ENCODE measurements at places on chromosomes 7 and 10.
A peak's percentile ranks its signal among the peaks of the same experiment; 100 is the strongest.

DNA sequence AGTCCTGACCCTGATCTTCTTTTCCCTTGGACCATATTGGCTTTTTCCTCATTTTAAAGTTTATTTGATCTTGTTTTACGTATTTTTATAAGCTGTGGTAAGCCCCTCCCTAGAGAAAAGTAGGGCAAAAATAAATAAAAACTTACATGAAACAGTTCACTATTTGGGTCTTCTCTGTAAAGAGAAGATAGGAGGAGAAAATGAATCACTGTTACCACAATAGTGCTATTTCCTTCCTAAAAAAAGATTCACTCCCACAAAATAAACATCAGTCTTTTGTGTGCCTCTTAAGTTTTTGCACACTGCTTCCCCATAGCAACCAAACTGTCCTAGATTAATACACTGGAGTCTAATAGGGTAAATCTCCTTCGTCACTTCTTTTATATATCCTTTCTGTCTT is 1.4 kb upstream of the SVIL start:
- no peak for DNase-seq

GRCh38 chr7:151735851-151736402 is 141.0 kb downstream of the PRKAG2 start:
- no peak for DNase-seq

DNA sequence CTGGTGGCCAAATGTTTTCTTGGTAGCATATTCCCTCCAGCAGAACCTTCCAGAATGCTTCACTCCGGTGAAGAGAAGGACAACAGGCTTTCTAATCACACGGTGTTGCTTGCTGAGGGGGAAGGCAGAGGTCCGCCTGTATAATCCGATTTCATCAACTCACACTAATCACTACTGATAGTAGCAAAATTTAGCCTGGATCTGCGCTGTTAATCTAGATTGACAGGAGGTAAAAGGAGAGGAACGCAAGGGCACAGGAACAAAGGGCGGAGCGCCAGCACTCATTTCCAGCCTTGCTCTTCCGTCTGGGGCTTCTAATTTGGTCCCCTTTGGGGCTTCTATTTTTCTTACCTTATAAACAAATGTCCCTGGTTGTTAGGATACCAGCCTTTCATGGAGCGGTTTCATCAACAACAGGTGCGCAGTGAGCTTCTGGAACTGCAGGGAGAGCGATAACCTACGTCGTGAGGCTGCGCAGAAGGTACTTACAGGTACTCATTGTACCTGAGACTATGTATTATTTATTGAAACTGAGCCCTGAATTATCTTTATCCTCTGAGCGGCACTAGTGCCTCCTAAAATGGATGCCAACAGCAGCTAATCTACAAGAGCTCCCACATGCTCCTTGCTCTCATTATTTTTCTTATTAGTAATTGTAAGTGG is 150.6 kb downstream of the CACNB2 start:
- DNase-seq, result no peak

- DNase-seq, result no peak
Measured at GRCh38 chr10:97538411-97538810, 34.2 kb upstream of the ANKRD2 start.

DNA sequence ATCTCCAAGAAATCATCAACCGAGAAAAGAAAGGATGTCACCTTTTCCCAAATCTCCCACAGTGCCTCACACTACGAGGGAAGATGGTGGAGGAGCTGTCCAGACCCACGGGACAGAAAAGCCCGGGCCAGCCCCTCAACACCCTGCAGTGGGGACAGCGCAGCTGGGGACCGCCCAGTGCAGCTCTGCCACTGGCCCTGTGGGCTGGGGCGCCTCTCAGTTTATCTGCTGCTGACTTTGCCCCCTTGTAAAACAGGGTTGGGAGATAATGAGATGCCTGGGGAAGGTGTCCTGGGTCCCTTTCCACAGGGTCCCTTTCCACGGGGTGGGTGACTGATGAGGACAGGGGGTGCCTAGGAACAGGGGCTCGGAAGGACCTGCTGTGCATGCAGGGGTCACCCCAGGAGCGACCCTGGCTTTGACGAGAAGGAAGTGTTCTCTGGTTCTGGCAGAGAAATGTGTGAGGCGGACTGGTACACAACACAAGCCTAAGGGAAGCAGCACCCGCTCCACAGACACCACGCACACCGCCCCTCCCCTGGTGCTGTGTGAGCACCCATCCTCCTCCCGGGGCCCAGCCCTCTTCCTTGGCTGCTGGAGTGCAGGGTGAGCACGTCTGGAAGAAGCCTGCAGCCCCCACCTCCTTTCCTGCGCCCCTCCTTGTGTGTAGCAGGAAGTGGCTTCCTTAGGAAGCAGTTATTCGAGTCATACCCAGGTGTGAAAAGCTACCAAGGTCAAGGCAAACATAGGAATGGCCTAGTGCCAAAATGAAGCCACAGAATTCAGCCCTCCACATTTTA is 339.9 kb downstream of the DNAJB6 start:
- DNase-seq, result no peak

DNA sequence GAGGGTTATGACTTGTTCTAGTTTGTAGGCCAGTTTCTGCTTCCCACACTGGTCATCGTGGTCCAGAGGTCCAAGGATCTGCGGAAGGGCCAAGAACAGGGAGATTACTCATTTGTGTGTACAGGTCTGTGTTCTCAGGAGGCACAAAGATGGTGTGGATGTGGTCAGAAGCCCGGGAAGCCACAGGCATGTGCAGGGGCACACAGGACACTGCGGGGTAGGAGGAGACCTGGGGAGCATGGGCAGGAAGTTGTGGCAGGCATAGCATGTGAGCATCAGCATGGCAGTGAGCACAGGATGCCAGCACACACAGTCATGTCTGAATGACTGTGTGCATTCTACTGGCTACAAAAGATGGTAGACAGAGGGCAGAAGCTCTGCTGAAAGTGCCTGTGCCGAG is 445.8 kb downstream of the PLXNA4 start:
- no peak for DNase-seq

- no peak for DNase-seq
Measured at GRCh38 chr10:17122726-17123661, 6.6 kb downstream of the CUBN start.

DNA sequence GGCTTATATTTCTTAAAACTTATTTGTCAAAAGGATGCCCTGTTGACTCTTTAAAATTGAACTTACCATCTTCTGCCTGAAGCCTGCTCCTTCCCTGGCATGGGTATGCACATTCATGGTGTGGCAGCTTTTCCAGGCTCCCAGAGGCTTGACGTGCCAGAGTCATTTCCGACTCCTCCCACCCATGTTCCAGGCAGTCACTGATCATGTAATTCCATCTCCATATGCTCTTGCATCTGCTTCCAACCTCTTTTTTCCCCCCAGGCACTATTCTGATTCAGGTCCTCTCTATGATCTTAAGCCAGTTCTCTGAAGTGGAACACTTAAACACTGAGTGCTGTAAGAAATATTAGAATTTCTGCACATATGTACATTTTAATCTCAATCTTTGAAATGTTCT is 82.2 kb downstream of the CFAP58 start:
- DNase-seq, result no peak

GRCh38 chr7:127865466-127865865 is 165.8 kb downstream of the LRRC4 start:
- DNase-seq, result peak; percentile 19

DNA sequence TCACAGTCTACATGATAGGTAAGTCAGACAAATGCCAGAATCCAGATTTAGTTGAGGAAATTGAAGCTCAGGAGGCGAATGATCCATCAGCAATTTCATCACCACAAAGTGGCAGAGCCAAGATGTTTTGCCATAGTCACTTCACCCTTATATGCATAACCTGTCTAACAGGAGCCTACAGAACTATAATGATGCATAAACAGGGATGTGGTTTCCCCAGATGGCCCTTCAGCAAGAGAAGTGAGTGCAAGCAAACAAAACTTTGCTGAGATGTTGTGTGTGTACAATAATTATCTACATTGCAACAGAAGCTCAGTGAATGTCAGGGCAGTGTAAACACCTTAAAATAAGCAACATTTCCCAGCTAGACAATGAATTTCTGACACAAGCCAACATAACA is 28.6 kb downstream of the PON3 start:
- DNase-seq, result no peak

- DNase-seq, result no peak
Measured at GRCh38 chr7:133934977-133935330, 192.2 kb upstream of the LRGUK start.

GRCh38 chr10:11869219-11869618 is 46.1 kb downstream of the PROSER2 start:
- peak; percentile 26 for DNase-seq

DNA sequence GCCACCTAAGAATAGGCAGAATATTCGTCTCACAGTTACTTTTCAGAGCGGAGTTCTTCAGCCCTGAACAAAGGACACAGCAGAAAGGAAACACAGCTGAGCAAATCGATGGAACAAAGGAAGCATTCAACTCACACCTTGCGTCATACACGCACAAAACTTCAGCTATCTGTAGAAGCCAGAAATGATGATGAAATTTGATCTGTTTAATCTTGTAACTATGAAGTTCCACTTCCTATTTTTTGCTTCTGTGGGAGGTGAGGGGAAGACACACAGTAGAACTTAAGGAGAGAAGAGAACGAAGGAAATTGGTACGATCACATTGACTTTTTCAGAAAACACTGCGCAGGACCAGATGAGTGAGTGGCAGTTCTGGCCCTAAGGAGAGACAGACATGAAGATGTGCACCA is 26.2 kb downstream of the FAM171A1 start:
- DNase-seq, result peak; percentile 40

GRCh38 chr7:46744957-46745706 is 824.1 kb upstream of the IGFBP3 start:
- DNase-seq, result no peak

GRCh38 chr10:35192645-35193249 is 66.1 kb downstream of the CREM start:
- DNase-seq, result no peak

DNA sequence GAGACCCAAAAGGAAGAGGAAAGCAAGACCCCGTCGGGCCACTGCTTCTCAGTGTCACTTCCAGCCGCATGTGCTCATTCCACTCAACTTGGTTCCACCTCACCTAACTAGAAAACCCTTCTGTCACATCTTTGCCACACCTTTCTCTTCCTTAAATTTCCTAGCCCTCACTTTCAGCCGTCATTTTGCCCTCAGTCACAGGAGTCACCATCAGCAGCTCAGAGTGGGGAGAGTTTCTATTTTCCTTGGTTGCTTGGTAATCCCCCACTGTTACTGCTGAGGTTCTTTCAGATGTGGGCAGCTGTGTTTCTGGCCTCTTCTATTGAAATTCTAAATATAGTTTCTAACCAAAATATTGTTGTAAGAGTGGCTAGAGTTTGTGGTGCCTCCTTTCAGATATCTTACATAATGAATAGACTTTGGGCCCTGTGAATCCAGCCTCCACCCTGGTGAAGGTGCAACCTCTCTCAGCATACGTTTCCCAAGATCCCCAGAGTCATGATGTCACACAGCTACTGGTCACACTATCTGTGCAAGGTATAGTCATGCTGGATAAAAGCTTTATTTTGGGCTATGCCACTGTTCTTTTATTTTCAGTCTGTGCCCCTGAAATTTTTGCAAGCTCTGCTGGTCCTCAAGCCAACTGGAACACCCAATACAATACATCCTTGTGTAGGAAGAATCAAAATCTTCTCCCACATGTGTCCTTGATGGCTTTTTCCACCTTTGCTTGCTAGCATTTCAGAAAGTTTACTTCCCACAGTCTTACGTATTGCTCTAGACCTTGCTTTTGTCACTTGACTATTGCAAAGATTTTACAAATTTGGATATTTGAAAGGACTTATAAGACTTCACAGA is 9.2 kb downstream of the AGBL3 start:
- DNase-seq, result no peak

- no peak for DNase-seq
Measured at GRCh38 chr7:28474640-28475039, 62.3 kb downstream of the CREB5 start.

DNA sequence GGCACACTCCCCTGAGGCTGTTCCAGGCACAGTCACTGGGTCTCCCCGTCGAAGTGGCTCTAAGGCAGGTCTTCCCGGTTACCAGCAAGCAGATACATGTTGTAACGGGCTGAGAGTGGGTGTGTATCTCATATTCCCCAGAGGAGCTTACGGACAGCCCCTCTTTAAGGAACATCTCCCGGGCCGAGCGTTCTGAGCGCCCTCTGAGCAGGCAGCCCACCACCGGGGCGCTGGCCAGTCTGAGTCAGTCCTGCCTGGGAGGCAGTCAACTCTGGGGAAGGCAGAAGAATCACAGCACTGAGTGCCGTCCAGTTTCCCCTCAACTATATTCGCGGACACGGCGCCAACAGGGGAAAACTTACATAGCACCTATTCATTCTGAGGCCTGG is 117.4 kb downstream of the LHPP start:
- DNase-seq, result peak; percentile 50

DNA sequence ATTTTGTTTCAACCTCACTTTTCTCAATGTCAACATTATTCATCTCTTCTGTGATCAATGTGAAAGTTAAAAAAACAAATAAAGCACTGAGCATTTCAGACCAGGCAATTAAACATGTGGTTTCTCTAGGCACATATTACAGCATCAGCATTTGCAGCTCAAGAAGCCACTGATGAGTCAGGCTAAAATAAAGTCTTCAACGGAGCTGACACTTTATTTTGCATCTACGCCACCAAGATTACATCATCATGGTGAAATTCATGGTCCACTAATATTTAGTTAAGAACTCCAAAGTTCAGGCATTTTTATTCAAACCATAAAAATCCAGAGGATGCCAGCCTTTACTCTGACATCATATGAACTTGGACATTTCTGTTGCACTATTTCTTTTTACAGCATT is 33.0 kb downstream of the MAGI2 start:
- no peak for DNase-seq

All from testis (tissue), 5 donors.